Muscle of leg (tissue), 16 donors: ENCODE measurements at places on chromosomes 7 and 10.

DNA sequence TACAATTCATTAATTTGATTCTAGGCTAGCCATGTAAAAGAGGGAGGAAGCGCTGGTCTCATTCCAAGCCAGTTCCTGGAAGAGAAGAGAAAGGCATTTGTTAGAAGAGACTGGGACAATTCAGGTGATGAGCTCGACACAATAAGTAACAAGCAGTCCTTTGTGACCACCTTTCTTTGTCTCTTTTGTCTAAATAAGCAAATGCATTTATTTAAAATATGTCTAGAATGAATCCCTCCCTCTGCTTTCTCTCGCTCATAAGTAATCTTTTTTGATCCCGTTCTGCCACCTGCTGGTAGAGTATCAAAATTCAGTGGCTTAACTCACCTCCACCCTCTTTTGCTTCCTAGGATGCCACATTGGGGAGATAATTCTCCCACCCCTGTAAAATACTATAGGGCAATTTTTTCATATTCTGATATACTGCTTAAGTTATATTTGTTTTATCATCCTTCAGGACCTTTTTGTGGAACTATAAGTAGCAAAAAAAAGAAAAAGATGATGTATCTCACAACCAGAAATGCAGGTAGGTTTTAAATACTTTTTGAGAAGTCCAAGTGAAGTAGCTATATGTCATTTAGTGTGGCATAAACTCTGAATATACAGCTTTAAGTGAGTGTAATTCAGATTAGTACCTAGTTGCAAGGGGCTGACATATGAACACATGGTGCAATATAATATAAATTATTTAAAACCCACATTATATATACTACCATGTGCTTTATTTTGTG lies 91.5 kb downstream of the GSDME start:
- no peaks in the 10 kb centered on the region for H3K36me3 ChIP-seq
- H3K4me3 ChIP-seq, result no peak overlapping the region
- DNase-seq, result peak; percentile 66
- no peaks in the 10 kb centered on the region for H3K27me3 ChIP-seq
- H3K4me1 ChIP-seq, result no peaks in the 10 kb centered on the region
- no peak overlapping the region for H3K27ac ChIP-seq

- no peaks in the 10 kb centered on the region for H3K36me3 ChIP-seq
- H3K4me1 ChIP-seq, result peaks cover 54% of the 10 kb centered on the region
- peaks cover 4% of the 10 kb centered on the region for H3K27me3 ChIP-seq
- no peak for DNase-seq
- no peak overlapping the region for H3K27ac ChIP-seq
- H3K4me3 ChIP-seq, result no peak overlapping the region
These were observed 323.3 kb upstream of the ZMIZ1 start for GRCh38 chr10:78745441-78745840.

- peaks cover 3% of the 10 kb centered on the region for H3K4me1 ChIP-seq
- H3K4me3 ChIP-seq, result no peak overlapping the region
- no peaks in the 10 kb centered on the region for H3K36me3 ChIP-seq
These were observed 11.8 kb upstream of the INSIG1 start for GRCh38 chr7:155285833-155286232.

- peaks cover 32% of the 10 kb centered on the region for H3K4me1 ChIP-seq
- H3K36me3 ChIP-seq, result no peaks in the 10 kb centered on the region
- no peak overlapping the region for H3K4me3 ChIP-seq
- DNase-seq, result no peak
- no peaks in the 10 kb centered on the region for H3K27me3 ChIP-seq
These were observed 21.2 kb downstream of the CALML5 start for GRCh38 chr10:5477948-5478693.

DNA sequence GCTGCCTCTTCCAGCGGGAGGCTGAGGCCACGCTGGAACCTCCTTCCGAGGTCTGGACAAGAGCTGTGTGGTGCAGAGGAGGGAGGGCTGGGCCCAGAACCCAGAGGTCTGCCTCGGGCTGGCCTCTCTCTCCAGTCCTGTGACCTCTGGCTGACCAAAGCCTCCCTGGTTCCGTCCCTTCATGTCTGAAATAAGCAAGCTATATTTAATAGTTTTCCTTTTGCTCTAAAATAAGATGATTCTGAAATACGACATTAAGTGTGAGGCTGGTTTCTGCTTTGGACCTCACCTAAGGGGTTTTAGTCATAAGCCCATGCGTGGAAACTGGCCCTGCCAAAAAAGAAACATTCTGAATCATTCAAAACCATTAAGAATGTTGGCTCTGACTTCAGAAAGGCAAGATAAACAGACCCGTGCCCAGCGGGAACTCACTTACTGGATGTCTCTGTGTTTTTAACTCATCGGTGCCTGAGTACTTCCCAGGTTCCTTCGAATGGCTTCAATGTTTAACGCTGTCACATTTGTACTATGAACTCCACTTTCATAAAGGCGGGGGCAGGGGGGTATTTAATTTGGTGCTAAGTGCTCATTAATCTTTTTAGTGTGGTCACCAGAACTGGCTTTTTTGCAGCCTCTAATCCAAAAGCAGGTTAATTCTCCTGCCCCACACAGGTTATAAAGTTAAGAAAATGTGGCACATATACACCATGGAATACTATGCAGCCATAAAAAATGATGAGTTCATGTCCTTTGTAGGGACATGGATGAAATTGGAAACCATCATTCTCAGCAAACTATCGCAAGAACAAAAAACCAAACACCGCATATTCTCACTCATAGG lies 157.5 kb upstream of the KLF14 start:
- no peak overlapping the region for H3K27ac ChIP-seq
- H3K4me1 ChIP-seq, result peaks cover 3% of the 10 kb centered on the region
- H3K4me3 ChIP-seq, result no peak overlapping the region
- no peaks in the 10 kb centered on the region for H3K36me3 ChIP-seq

DNA sequence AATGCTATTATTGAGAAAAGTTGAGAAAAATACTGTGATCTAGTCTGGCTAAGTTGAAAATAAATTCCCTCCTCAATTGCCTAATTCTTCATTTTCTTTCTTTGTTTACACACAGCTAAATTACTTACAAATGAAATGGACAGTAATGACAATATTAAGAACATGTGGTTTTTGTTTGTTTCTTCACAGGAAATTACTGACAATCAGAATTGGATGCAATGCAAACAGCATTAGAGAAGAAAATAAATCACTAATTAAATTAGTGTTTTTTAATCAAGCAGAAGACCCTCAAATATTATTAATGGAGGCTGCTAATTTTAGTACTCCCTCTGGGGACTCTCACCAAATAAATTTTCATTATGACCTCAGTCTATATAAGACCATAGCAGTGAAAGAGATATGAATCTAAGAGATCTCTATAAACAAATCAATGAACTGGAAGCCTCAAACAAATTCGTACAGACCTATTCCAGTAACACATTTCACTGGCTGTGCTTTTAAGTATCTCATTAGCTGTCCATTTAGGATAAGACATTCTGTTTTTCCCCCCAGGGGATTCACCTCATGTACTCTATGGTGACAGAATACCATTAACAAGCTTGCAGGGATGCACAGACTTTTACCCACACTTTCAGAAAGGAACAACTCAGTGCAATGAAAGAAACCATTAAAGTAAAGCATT lies 202.0 kb upstream of the DGKB start:
- no peak overlapping the region for H3K27ac ChIP-seq
- no peaks in the 10 kb centered on the region for H3K36me3 ChIP-seq
- no peak overlapping the region for H3K4me3 ChIP-seq
- no peak for DNase-seq

DNA sequence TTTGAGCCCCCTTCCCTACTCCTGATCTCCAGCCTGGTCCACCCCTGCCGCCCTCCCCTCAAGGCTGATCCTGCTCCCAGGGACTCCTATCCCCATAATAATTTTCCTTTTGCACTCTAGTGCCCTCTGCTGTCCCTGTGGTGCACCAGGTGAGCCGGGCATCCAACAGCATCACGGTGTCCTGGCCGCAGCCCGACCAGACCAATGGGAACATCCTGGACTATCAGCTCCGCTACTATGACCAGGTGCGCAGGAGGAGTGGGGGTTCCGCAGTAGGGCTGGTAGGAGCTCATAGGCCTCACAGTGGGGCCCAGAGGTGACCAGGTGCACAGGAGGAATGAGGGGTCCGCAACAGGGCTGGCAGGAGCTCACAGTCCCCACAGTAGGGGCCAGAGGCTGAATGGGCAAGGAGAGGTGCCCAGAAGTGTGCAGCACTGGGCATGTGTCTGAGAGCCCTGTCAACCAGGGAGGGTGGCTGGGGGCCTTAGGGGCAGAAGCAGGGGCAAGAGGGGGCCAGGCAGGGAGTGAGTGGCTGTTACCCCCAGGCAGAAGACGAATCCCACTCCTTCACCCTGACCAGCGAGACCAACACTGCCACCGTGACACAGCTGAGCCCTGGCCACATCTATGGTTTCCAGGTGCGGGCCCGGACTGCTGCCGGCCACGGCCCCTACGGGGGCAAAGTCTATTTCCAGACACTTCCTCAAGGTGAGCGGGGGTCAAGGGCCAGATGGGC lies 11.7 kb downstream of the EPHB6 start:
- DNase-seq, result no peak
- H3K27ac ChIP-seq, result no peak overlapping the region
- H3K4me1 ChIP-seq, result no peaks in the 10 kb centered on the region
- no peaks in the 10 kb centered on the region for H3K36me3 ChIP-seq
- no peaks in the 10 kb centered on the region for H3K27me3 ChIP-seq
- no peak overlapping the region for H3K4me3 ChIP-seq

DNA sequence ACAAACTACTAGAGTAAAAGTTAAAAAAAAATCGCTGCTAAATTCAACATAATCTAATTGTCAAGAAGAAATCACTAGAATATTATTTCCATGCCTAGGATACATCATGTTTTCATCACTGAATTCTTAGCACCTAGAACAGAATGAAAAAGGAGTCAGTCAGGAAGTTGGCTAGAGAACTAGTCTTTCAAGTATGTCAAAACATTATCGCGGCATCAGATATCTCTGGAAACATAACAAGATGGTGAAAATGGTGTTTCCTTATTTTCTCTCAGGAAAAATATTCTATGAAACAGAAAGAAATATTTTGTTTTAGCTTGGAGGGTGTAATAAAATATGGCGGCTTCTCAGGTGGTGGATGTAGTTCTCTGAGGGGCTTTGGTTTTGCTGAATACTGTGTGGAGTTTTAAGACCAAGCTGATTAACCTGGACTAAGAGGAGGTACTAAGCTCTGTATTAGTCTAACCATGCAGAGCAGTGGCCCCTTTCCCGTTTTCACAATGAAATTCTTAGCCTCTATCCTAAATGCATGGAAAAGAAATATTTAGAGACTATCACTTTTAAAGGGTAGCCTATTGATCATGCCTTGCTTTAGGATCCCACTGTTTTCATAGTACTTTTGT lies 205.6 kb downstream of the MDFIC start:
- H3K4me1 ChIP-seq, result no peaks in the 10 kb centered on the region
- no peaks in the 10 kb centered on the region for H3K36me3 ChIP-seq
- H3K27ac ChIP-seq, result no peak overlapping the region

GRCh38 chr10:69004821-69005220 lies 16.2 kb downstream of the KIFBP start:
- H3K4me1 ChIP-seq, result no peaks in the 10 kb centered on the region
- H3K4me3 ChIP-seq, result no peak overlapping the region
- H3K27ac ChIP-seq, result no peak overlapping the region
- peaks cover 29% of the 10 kb centered on the region for H3K36me3 ChIP-seq
- no peaks in the 10 kb centered on the region for H3K27me3 ChIP-seq
- DNase-seq, result peak; percentile 37

DNA sequence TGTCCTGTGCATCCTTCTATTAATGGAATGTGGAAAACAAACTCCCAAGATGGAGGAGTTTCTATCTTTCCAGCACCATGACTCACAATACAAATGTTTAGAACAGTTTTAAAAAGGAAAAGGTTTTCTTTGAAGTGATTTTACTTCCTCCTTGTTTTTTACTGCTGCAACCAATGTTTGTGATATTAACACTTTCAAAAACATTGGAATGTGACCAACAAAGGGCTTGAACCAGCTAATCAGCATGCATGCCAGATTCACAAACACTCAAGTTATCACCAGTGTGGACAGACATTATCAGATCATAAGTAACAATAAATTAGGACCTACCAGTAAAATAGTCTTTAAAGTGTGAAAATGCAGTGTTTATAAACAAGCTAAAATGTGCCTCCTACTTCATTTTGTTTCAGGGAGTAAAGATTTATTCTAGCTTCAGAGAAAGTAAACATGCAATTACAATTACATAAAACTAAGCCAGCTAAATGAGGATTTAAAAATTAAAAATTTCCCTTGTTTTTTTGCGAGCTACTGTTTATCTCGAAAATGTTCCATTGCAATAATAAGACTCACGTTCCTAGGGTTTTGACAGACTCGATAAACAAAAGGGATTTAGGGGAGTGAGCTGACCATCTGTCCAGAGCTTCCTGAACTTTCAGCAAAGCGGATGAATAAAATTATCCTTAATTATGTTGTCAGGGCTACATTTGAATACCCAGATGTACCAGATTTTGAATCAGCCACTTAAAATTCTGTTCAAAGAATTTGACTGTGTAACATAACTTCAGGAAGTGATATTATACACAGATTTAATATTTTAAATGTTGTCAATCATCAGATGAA lies 29.8 kb downstream of the CPVL start:
- no peaks in the 10 kb centered on the region for H3K36me3 ChIP-seq
- H3K4me1 ChIP-seq, result no peaks in the 10 kb centered on the region
- H3K4me3 ChIP-seq, result no peak overlapping the region

- no peaks in the 10 kb centered on the region for H3K4me1 ChIP-seq
- no peak for DNase-seq
- H3K4me3 ChIP-seq, result no peak overlapping the region
These were observed 92.4 kb downstream of the TPST1 start for GRCh38 chr7:66297579-66297978.

- H3K4me3 ChIP-seq, result no peak overlapping the region
- DNase-seq, result no peak
These were observed 13.5 kb upstream of the STK17A start for GRCh38 chr7:43569424-43569823.

DNA sequence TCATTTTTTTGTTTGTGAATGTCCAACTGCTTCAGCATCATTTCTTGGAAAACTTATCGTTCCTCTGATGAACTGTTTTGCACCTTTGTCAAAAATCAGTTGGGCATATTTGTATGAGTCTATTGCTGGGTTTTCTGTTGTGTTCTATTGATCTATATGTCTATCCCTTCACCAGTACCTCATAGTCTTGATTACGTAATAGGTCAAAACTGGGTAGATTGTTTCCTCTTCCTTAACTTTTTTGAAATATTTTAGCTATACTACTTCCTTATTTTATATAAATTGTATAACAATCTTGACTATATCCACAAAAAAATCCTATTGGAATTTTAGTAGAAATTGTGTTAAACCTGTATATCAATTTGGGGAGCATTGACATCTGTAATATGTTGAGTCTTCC lies 104.1 kb upstream of the PALS2 start:
- no peaks in the 10 kb centered on the region for H3K36me3 ChIP-seq
- no peaks in the 10 kb centered on the region for H3K4me1 ChIP-seq
- DNase-seq, result no peak
- no peak overlapping the region for H3K27ac ChIP-seq
- H3K27me3 ChIP-seq, result no peaks in the 10 kb centered on the region
